ENCODE measurements at places on chromosomes 1 and 21.
A peak's percentile ranks its signal among the peaks of the same experiment; 100 is the strongest.

GRCh38 chr1:156146769-156147405, 6.5 kb upstream of the SEMA4A start:
- DNase-seq: no peak

- no peak for DNase-seq
Observed at GRCh38 chr1:30965924-30966599, 57.5 kb upstream of the SDC3 start.

GRCh38 chr21:38774152-38774551, 31.6 kb upstream of the ETS2 start:
- DNase-seq: no peak

- no peak for DNase-seq
Observed at GRCh38 chr1:167460836-167461235, 57.5 kb downstream of the CD247 start.

GRCh38 chr1:37883671-37884070, 24.3 kb upstream of the MTF1 start:
- no peak for DNase-seq

GRCh38 chr1:104760017-104760416, 1010.3 kb downstream of the AMY1C start:
- DNase-seq: no peak

GRCh38 chr1:153877112-153877511, 45.7 kb downstream of the GATAD2B start:
- DNase-seq: no peak

DNA sequence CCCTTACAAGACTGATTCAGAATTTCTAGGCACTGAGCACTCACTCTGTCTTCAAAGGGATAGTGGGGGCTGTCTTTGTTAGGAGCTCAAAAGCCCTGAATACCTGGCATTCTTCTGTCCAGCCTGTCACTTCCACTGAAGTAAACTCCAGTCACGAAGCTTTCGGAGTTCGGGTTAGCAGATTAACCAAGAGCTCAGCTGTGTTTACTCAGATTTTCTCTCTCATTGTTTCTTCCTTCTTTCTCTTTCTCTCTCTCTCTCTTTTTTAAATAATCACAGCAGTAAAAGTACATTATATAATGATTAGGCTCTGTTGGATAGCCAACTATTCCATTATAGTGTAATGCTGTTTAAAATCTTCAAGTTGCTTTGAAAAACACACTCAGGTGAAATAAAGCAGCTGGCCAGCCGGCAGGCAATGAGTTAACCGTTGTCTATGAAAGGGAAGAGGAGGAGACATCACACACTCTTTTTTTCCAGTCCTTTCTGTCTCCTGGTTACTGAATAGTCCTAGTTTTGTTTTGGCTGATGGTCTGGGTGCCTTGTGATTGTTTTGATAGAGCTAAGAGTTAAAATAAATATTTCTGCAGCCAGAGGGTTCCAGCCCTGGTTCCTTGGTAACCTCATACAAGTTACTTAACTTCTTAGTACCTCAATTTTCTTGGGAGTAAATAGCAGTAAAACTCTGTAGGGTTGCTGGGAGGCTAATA, 89.8 kb downstream of the ADSS2 start:
- peak; percentile 30 for DNase-seq

GRCh38 chr1:150142083-150142482, 7.6 kb upstream of the PLEKHO1 start:
- DNase-seq: no peak

DNA sequence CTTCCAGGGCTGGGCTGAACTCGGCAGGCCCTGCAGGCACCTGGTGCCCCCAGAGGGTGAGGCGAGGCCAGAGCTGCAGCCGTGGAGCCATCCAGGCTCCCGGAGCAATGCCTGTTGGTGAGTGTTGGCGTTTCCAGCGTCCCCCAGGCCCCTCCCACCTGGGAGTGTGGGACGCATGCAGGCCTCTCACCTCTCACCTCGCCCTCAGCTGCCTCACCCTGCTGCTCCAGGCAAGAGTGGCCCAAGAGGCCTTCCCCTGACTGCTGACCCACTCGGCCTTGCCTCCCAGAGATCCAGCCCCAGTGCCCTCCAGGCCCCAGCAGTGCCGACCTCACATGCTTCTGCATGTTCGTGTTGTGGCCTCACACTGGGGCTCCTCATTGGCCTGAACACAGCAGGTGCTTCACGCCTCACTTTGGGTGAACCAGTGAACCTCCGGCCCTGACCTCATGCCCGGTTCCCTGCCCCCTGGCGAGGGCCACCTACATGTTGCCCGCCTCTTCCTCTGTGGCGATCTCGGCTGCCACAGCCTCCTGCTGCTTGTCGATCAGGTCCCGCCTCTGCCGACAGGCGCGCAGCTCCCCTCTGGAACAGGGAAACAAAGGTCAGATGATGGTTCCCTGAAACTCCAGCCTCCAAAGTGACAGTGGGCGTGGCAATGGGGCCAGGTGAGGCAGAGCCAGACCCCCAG, 17.0 kb downstream of the CFAP74 start:
- DNase-seq: no peak

GRCh38 chr21:36722370-36723368, 23.8 kb downstream of the SIM2 start:
- no peak for DNase-seq

DNA sequence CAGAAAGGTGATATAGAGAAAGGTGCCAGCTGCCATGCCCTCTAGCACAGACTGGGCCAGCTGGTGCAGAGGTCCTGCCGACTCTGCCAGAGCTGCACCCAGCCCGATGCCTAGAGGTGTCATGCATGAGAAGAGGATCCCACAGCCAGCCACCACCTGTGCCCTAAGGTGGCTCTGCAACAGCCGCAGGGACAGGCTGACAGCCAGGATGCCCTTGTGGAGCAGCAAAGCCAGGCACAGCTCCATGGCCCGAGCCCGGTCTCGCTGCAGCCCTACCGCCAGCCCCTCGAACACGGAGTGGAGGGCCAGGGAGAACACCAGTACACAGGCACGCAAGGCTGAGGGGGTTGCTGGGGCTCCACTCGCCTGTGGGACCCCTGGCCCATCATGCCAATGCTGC, 1.8 kb upstream of the CRTC2 start:
- no peak for DNase-seq

- DNase-seq: no peak
Observed at GRCh38 chr1:177645491-177646190, 324.2 kb downstream of the SEC16B start.

DNA sequence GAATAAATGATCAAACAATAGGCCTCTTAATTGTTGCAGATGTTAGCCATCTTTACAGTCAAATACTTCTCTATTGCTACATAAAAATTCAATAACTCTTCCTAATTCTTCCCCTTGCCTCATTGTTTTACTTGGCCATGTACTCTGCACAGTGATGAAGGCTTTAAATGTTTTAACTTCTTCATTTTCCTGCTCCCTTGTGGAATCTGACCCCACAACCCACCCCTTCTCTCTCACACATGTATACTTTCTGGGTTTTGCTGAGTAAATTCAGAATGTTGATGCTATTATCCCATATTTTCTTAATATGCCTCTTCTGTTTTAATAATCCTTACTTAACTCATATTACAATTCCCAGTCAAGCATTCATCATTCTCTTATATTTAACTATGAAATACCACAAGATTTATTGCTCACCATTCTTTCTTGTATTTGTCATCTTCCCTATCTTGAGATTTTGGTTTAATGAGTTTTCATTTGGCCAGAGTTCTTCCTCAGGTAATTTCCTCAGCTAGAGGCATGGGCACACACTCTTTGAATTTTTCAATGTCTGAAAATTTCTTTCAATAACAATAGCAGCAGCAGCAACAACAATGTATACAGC, 327.8 kb upstream of the USP24 start:
- no peak for DNase-seq

- DNase-seq: peak; percentile 92
Observed at GRCh38 chr1:218304281-218305039, 19.4 kb downstream of the RRP15 start.

- no peak for DNase-seq
Observed at GRCh38 chr1:22488319-22488718, 36.7 kb downstream of the ZBTB40 start.

GRCh38 chr1:78683079-78683478, 33.4 kb downstream of the IFI44 start:
- DNase-seq: no peak

DNA sequence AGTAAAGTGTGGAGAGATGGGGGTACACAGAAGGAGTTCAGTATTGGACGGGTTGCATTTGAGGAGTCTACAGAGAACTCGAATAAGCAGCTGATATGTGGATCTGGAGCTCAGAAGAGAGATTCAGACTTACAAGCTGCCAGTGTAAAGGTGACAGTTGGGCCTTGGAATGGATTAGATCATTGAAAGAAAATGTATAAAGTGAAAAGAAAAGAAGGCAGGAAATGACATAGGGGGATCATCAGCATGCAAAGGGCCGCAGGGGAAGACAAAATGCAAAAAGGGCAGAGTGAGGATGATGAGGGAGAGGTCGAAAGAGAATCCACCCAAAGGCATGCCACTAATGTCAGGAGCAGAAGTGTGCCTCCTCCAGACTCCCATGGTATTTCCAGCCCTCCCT, 273.3 kb downstream of the TNR start:
- no peak for DNase-seq

GRCh38 chr1:160489513-160490261, 33.4 kb downstream of the SLAMF6 start:
- DNase-seq: no peak

GRCh38 chr1:50493710-50494109, 70.5 kb upstream of the DMRTA2 start:
- no peak for DNase-seq

DNA sequence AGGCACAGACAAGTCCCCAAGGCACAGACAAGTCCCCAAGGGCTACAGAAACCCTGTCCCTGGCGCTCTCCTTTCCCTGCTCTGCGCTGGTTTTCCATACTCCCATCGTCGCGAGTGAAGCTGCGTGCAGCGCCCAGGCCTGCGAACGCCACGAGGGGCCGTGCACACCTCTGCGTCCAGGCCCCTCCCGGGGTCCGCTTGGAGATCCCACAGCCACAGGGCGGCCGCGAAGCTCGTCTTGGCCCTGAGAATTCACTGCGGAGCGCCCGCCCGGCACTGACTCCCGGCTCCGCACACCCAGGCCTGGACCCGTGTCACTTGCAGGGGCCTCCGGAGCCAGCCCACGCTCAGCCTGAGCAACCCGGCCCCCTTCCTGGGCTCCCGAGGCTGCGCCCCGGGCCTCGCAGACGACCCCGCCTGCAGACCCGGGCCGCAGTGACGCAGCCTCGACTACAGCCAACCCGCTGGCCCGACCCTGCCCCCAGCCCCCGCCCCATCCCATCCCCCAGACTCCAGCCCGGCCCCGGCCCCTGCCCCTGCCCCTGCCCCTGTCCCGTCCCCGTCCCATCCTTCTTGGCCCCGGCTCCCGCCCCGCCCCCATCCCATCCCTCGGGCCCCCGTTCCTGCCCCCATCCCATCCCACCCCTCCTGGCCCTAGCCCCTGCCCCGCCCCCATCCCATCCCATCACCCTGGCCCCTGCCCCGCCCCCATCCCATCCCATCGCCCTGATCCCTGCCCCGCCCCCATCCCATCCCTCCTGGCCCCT, 841 bp downstream of the POFUT2 start:
- no peak for DNase-seq

- no peak for DNase-seq
Observed at GRCh38 chr1:58434607-58435006, 111.9 kb downstream of the OMA1 start.

- DNase-seq: peak; percentile 88
Observed at GRCh38 chr1:209839875-209840546, 12.2 kb downstream of the UTP25 start.

DNA sequence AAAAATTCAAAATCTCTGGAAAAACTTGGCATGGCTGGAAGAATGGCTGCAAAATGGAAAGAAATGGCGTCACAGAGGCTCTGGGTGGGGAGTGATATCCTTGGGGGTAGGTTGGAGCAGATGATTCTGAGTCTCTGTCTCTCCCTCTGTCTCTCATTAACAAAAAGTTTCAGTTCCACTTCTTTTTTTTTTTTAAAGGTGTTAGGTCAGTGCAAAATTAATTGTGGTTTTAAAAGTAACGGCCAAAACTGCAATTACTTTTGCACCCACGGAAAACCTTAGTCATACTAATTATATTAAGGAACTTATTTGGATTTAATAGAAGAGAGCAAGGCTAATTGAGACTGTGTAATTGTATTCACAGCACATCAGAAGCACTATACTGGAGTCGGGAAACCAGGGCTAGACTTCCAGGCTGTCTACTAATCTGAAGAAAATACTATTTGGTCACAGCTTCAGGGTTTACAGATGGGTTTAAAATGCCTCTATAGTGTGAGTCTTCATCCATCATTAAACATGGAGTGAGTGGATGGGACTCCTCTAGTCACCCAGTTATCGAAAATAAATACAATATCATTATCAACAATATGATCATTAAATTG, 289.1 kb upstream of the PLD5 start:
- DNase-seq: no peak

DNA sequence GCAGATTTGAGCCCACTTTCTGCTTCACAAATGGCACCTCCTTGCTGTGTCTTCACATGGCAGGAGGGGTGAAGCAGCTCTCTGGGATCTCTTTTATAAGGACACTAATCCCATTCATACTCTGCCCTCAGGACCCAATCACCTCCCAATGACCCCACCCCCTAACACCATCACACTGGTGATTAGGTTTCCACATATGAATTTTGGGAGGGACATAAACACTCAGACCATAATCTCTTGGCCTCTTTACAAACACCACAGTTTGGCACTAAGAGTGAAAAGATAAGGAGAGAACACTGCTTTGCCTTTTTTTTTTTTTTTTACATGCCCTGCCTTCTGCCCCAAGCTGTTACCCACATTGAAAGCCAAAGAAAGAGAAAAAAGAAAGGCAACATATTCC, 166.2 kb upstream of the NFIA start:
- DNase-seq: no peak

GRCh38 chr1:89552471-89553081, 27.9 kb downstream of the LRRC8B start:
- DNase-seq: peak; percentile 12

- no peak for DNase-seq
Observed at GRCh38 chr1:29105822-29106221, 17.9 kb downstream of the TMEM200B start.

DNA sequence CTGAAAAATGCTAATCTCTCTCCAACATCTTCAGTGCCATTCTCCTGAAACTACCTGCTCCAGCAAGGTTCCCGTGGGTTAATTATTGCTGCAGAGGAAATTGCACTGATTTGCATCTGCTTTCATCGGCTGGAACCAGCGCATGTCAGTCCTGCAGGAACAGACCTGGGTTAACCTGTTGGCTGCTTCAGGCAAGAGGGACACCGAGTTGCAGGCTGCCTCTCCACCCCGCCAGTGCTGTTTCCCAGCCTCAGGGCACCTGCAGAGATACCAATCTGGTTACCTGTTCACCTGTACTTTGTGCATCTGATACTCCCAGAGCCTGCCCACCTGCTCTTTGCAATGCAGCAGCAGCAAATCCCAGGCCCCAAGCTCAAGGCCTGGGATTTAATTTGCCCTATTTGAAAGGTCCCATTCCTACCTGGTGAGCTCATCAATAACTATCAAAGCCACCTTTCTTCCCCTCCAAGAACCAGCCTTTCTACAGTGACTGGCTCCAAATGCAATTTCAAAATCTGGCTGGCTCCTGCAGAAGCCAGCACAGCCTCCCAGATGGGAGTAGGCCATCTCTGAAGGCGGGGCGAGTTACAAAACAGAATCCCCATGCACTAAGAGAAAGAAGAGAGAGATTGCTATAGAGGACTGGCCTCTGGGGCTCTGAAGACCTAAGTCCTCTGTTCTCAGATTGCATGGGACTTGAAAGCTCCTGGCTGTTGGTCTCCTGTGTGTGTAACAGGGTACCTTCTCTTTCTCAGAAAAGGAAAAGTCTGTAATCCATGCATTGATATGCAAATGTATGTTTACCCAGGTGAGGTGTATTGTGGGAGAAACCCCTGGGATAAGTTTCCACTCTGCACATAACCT, 67.8 kb downstream of the TOMM20 start:
- no peak for DNase-seq

GRCh38 chr1:93447481-93448291, at the start of gene FNBP1L:
TSS of gene FNBP1L (plus strand) at chr1:93448118. CDS start at chr1:93448282, 164 bp downstream.
- DNase-seq: peak; percentile 74

- no peak for DNase-seq
Observed at GRCh38 chr1:54096877-54097240, 43.5 kb downstream of the TCEANC2 start.

Data from SK-MEL-5 (cell line).